ENCODE measurements at places on chromosomes 1 and 21.

DNA sequence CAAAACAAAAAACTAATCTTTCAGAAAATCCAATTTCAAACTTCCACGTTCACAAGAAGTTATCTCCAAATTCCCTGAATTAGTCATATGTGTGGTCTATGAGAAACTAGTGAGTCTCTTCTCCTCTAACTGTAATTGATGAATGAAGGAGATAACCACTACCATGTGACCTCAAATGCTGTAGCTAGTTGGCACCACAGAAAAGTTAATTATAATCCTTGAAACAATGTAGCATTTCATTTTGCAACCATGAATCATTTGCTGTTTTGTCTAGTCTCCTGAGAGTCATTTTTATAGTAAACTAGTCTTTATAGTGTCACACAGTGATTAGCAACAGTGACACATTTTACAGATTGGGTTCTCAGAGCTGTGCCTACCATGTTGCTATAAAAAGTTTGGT is 287.5 kb downstream of the LRRIQ3 start:
- DNase-seq = no peak

DNA sequence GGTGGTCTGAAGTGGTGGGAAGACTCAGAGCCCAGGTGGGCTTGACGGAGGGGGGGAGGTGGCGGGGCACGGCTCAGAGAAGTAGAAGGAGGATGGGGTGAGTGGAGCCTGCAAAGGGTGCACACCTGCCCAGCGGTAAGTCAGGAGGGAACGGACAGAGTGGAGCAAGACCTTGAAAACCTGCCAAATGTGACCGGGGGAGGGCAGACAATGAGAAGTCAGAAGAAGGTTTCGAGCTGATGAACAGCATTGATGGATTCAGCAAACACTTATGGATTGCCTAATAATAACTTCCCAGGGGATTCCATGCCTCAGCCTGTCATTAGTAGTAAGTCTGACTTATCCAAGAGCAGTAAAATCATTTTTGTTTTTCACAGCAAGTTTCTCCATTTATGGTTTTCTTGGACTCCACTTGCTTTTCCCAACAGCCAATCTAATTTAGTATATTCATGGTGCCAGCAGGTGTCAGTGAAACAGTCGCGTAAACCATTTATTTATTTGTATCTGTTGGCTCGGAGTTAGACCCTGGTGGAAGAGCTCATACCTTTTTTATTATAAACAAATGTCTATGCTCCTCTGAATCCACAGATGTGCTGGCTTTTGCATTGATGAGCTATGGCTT is 279.1 kb downstream of the PCP4 start:
- no peak for DNase-seq

GRCh38 chr21:38267136-38267755 is 10.5 kb downstream of the KCNJ15 start:
- no peak for DNase-seq

DNA sequence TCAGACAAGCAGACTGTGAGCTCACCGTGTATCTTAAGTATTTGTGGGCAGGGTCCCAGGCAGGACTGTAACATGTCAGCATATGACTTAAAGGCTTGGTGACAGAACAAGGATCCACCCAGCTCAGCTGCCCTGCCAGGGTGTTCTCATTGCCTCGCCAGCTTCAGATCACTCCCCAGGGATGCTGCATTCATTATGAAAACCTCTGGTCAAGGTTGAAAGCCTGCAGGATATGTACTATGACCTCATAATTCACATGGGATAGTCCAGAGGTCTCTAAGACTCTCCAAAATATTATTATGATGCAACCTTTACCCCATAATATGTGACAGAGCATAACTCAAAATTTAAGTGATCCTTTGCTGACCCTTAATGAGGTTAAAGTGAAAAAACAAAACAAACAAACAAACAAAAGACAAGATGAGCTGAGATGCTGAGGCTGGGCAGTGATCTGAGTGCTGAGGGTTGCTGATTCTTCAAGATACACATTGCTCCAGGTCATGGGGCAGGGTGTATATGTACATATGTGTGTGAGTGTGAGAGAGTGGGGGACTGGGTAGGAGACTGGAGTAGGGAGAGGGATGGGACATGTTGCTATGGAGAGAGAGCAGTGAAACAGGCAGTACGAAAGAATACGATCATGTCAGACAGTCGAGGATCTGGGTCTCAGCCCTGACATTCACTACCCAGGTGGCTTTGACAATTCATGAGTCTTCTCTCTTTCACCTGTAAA is 98.8 kb upstream of the DUSP10 start:
- no peak for DNase-seq

GRCh38 chr1:53698384-53698980 is 40.5 kb downstream of the GLIS1 start:
- DNase-seq = no peak

- DNase-seq = no peak
Measured at GRCh38 chr1:47703981-47704596, 266.2 kb downstream of the FOXD2 start.

- no peak for DNase-seq
Measured at GRCh38 chr21:34544032-34544496, 32.1 kb upstream of the KCNE1 start.

DNA sequence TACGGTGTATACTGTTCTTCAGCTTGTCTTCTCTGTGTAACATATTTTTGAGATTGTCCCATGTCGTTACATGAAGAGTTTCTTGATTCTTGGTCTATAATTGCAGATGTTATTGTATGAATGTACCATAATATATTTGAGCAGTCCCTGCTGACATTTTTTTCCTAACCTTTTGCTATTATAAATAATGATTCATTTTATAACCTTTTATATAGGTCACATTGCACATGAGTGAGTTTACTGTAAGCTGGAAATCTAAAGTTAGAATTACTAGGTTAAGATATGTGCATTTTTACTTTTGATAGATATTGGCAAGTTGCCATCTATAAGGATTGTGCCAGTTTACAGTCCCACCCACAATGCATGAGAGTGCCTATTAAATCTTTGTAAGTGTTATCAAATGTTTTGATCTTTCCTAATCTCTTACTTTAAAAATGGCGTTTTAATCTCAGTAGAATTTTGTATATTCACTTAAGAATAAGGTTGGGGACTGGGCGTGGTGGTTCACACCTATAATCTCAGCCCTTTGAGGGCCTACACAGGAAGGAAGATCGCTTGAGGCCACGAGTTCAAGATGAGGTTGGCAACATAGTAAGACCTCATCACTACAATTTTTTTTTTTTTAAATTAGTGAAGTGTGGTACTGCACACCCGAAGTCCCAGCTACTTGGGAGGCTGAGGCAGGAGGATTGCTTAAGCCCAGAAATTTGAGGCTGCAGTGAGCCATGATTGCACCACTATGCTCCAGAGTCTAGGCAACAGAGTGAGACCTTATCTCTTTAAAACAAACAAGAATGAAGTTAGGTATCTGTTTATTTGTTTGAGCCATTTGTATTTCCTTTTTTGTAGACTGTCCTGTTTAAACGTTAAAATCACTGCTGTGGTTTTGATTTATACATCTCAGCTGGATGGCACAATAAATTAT is 36.5 kb downstream of the ZMYM1 start:
- DNase-seq = no peak

GRCh38 chr1:223337174-223337869 is 26.7 kb downstream of the SUSD4 start:
- no peak for DNase-seq

All from midbrain (tissue), 1 donor.